ENCODE measurements at places on chromosomes 7 and 10. TPM values are rescaled to one million over a fixed set of nuclear protein-coding genes. Genes with fewer than 3 reads are reported as not detected.

ASIC3 gene
- 4.0 TPM for total RNA-seq

- H3K4me1 ChIP-seq = no peaks in the 10 kb centered on the region
- DNase-seq = no peak
- H3K27me3 ChIP-seq = no peaks in the 10 kb centered on the region
These were observed 52.2 kb downstream of the UNC5B start for GRCh38 chr10:71264345-71265200.

DNA sequence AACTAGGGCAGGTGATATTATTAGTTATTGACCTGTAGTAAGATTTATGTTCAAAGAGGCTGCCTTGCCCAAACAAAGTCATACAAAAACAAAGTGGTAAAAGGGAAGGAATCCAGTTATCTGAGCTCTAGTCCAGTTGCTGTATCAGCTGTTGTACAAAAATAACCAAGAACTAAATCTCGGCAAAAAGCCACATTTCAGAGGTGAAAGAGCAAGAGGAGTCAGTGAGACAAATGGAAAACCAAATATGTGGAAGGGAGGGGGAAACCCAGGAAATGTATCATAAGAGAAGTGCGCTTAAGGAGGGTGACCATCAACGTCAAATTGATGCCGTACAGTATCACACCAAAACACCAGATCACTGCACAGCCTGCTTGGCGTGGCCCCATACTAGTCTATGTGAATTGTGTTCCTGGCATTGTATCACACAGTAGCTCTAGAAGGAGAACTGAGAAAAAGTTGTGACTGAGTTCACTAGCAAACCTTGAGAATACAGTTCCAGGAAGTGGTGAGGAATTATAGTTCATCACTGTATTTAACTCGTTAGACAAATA, 6.4 kb downstream of the AGBL3 start:
- DNase-seq = no peak
- H3K36me3 ChIP-seq = peaks cover 41% of the 10 kb centered on the region
- H3K4me3 ChIP-seq = no peak overlapping the region
- peaks cover 39% of the 10 kb centered on the region for H3K4me1 ChIP-seq

DNA sequence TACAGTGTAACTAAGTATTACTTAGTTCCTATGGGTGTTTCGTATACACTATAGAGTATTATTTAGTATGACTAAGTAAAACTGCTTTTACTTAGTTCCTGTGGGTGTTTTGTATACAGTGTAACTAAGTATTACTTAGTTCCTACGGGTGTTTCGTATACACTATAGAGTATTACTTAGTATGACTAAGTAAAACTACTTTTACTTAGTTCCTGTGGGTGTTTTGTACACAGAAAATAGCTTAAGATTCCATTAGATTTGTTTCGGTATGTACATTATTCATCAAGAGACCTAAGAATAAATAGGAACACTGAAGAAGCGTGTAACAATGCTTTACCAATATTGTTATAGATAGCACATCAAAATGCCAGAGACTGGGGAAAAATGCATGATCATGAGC, 25.0 kb downstream of the IGF2BP3 start:
- DNase-seq = no peak
- H3K4me1 ChIP-seq = peaks cover 8% of the 10 kb centered on the region
- peaks cover 2% of the 10 kb centered on the region for H3K27me3 ChIP-seq
- H3K27ac ChIP-seq = no peak overlapping the region
- H3K4me3 ChIP-seq = no peak overlapping the region
- no peaks in the 10 kb centered on the region for H3K36me3 ChIP-seq

- H3K27ac ChIP-seq = no peak overlapping the region
- H3K27me3 ChIP-seq = no peaks in the 10 kb centered on the region
- H3K4me3 ChIP-seq = no peak overlapping the region
- H3K4me1 ChIP-seq = no peaks in the 10 kb centered on the region
- no peak for DNase-seq
These were observed 642.4 kb downstream of the TNS3 start for GRCh38 chr7:46939558-46939957.

DNA sequence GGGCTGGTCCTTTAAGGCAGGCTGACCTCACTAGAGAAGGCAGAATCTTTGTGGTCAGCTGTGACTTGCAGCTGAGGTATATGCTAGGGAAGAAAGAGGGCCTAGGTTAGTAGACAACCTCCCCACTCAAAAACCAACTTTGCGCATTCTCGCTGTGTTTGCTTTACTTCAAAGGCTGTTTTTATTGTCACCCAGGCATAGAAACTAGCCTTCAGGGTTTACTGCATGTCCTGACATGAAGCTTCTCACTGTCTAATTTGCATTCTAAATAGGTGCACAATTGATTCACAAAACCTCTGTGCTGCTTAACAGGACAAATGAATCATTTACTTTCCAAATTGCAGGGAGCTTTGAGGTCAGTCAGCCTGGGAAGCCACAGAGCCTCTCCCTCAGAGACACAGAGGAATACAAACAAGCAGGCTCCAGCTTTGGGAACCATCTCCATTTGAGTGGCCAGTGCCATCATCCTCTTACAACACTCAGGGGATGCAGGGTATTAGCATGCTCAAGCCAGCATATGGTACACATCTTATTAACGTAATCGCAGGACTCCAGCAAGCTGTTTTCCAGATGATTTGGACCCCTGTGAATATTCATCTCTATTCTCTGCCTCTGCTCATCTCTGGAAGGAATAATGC, 596.4 kb upstream of the GHITM start:
- H3K4me3 ChIP-seq = no peak overlapping the region
- no peaks in the 10 kb centered on the region for H3K27me3 ChIP-seq
- DNase-seq = no peak
- no peaks in the 10 kb centered on the region for H3K36me3 ChIP-seq

- peaks cover 6% of the 10 kb centered on the region for H3K27me3 ChIP-seq
- H3K4me1 ChIP-seq = peaks cover 1% of the 10 kb centered on the region
- peak; percentile 2 for DNase-seq
- no peak overlapping the region for H3K27ac ChIP-seq
- no peaks in the 10 kb centered on the region for H3K36me3 ChIP-seq
These were observed 115.7 kb upstream of the RET start for GRCh38 chr10:42960991-42961795.

FAM25G gene
- total RNA-seq = not detected

DNA sequence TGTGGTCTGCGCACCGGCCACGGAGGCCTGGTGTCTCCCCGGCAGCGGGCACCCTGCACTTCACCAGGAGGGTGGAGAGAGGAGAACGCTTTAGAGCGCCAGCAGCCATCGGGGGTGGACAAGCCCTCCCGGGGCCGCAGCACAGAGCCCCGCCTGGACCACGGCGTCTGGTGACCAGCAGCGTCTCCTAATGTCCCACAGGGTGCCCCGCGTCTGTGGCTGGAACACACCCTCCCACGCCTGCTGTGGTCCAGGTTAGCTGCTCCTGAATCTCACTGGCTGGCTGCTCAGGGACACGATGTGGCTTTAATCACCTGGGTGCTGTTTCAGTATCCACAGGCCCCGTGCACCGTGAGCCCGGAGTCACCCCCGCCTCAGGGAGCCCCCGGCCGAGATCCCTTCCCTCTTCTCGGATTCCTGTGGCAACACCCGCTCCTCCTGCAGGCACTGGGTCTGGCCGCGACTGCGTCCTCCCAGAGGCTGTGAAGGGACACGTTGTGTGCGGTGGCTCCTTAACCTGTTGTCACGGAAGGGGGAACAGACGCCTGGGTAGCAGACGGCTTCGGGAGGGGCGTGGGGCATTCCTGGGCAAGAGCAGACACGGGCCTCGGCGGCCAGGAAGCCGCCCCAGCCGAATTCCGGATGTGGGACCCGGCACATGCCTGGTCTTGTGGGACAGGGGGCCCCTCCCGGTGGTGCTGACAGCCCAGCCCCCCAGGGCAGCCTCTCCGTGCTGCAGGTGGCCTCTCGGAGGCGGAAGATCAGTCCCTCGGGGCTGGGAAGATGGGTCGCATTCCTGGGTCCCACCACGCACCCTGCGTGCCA, 78.9 kb downstream of the FOXL3 start:
- H3K27me3 ChIP-seq = peaks cover 4% of the 10 kb centered on the region
- H3K4me1 ChIP-seq = peaks cover 19% of the 10 kb centered on the region
- no peak overlapping the region for H3K27ac ChIP-seq
- H3K36me3 ChIP-seq = no peaks in the 10 kb centered on the region
- H3K4me3 ChIP-seq = no peak overlapping the region

DNA sequence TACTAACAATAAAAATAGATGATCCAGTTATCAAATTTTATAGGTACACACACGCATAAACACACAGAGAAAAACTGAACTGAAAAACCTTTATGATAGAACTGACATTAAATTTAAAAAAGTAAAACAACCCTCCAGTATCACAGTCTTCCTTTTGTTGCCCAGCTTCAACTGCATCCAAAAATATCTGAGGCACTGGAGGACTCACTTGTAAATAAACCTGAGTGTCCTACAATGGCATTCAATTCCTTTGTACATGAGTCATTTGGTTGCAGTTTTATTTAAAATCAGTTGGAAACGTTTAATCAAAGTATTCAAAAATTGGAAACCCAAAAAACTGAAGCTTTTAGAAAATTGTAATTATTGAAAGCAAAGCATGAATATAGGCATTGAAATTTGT, 265.2 kb upstream of the CSTF2T start:
- no peak overlapping the region for H3K4me3 ChIP-seq
- DNase-seq = no peak
- peaks cover 1% of the 10 kb centered on the region for H3K27me3 ChIP-seq
- H3K4me1 ChIP-seq = no peaks in the 10 kb centered on the region

DNA sequence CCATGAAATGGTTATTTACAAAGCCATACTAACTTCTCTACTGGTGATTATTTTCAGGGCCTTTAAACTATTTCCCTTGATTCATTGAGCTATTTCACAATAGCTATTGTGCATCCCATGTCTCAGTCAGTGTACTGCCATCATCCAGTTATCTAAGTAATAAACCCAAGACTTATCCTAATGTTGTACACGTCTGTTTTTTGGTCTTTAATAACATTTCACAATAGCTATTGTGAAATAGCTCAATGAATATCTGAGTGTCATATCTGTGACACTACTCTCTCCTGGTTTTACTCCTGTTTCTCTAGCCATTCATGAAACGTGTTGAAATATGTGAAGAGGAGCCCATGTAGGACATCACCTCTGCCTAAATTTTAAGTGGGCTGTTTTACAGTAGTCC, 36.5 kb upstream of the TMEM140 start:
- no peaks in the 10 kb centered on the region for H3K36me3 ChIP-seq
- DNase-seq = no peak
- H3K27me3 ChIP-seq = peaks cover 2% of the 10 kb centered on the region
- no peak overlapping the region for H3K4me3 ChIP-seq
- no peaks in the 10 kb centered on the region for H3K4me1 ChIP-seq
- no peak overlapping the region for H3K27ac ChIP-seq
